ENCODE measurements at places on chromosomes 5 and 9.

- no peak for DNase-seq
These were observed 17.2 kb upstream of the UBE2QL1 start for GRCh38 chr5:6431214-6432195.

DNA sequence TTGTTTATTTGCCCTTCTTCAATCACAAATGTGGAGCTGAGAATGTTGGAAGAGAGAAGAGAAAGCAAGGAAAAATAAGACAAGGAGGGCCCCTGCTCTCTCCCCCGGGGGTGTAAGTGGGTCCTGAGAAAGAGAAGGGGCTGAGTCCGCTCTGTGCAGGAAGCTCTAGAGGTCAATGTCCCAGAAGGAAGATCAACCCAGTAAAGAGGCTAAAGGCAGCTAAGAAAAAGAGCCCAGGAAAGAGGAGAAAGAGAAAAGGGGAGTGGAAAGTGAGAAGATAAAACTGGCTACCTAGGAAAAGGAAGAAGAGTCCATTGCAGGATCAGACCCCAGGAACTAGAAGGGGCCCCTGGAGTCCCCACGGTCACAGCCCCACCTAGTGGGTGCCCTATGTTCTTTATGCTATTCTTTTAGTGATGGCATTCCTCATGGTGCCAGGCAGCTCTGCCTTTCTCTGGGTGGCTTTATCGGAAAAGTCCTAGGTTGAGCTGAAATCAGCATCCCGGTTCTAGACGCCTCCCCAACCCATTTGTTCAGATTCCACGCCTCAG is 583.4 kb downstream of the ACTL7B start:
- DNase-seq, result no peak

GRCh38 chr5:33964132-33964700 is 20.3 kb downstream of the SLC45A2 start:
- DNase-seq, result no peak

DNA sequence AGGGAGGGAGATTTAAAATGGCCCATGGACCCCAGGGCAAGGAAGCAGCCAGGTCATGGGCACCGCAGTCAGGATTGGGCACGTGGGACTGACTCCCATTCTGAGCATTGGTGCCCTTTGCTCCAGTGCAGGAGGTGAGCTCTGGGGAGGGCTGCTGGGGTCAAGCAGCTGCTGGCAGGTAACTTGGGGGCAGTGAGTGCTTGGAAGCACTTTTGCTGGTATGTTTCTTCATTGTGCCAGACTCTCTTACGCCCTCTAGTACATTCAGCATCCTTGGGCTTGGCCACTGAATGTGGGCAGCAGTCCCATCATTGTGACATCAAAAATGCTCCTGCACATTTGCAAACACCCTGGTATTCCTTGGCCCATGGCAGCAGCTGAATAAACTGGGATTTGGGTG is 32.7 kb downstream of the PRRC2B start:
- no peak for DNase-seq

DNA sequence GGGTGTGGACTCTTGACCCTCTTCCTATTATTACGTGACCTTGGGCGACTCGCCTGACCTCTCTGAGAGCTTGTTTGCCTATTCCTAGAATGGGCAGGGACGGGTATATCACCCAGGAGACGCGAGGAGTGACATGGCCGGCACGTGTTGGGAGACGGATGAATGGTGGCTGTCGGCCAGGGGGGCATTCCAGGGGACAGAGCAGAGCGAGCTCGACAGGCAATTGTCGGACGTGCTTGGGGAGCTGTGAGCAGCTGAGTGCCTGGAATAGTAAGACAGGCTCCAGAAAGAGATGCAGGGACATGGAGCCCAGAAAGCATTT is 29.3 kb upstream of the UNC5A start:
- DNase-seq, result no peak

GRCh38 chr9:100011062-100011681 is 87.6 kb downstream of the ERP44 start:
- DNase-seq, result no peak

DNA sequence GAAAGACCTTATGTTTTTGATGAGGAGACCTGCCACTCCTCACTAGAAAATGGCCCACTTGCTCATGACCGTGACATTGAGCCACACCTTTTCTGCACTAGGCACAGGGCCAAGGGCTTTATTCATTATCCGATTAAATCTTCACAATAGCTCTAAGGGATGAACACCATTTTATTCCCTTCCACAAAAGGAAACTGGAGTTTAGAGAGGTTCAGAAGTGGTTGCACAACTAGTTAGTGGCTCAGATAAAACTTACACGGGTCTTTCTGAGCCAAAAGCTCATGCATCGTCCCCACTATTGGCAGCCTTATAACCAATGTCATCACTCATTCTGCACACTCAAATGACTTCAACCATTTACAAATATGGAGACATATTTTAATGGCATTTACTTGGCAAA is 39.4 kb downstream of the SUSD1 start:
- no peak for DNase-seq

DNA sequence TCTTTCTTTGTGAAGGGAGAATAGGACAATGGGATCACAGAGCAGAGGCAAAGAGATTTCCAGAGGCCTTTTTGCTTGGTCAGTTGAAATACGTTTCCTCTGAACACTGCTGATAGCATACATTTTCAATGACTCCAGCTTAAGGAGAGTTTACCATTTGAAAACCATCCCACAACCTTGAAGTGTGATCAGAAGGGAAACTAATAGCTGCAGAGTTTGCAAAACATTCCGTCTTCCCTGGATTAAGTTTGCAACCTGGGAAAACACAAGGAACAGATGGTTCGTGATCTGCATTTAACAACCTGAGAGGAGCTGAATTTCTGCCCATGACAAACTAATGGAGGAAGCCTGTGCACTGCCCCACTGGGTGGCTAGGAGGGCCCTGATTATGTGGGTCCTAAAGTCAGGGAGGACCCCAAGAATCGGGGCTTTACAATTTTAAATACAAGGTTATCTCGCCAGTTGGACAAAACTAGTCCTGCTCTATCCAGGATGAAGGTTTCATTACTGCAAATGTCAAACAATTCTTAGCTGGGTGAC is 35.6 kb downstream of the MTX3 start:
- no peak for DNase-seq

GRCh38 chr5:180860273-180860886 is 696 bp downstream of the ZFP62 start:
- DNase-seq, result peak; percentile 11

GRCh38 chr5:145236127-145236526 is 599.0 kb downstream of the PRELID2 start:
- no peak for DNase-seq

DNA sequence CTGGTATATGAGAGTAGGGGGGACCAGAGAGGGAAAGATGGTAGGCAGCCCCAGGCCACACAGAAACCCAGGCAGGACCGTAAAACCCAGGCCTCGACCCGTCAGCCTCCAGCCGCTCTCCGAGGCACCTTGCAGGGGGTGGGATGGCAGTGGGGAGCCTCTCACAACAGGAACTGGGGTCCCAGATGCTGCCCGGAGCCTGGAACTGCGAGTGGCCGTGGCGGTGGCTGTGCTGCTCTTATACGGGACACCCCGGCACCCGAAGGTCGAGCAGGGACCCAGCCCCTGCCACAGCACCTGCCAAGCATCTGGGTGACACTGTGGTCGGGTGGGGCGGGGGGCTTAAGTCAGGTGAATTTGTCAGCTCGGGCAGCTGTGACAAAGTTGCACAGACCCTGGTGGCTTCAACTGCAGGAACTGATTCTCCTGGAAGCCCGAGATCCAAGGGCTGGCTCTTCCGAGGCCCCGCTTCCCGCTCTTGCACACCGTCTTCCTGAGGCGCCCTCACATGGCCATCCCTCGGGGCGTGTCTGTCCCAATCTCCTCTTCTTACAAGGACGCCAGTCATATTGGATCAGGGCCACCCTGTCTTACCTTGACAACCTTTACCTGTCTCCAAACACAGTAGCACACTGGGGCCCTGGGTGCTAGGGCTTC is 47.6 kb upstream of the EGFL7 start:
- DNase-seq, result no peak

DNA sequence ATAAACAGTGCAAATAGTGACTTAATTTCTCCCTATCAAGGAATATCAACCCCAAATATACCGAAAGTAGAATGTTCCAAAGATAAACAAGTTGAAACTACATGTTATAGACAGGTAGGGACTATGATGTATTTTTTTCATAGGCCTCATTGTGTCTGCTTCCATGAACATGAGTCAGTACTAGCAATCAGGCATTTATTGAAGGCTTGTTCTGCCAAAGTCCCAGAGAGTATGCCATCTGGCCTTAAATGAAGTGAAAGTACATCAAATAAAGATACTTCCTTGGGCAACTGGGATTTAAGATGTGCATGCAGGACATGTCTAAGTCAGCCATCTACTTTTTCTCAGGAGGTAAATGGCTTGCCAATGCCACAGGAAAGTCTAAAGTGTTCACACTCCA is 6.5 kb downstream of the GHR start:
- DNase-seq, result no peak

DNA sequence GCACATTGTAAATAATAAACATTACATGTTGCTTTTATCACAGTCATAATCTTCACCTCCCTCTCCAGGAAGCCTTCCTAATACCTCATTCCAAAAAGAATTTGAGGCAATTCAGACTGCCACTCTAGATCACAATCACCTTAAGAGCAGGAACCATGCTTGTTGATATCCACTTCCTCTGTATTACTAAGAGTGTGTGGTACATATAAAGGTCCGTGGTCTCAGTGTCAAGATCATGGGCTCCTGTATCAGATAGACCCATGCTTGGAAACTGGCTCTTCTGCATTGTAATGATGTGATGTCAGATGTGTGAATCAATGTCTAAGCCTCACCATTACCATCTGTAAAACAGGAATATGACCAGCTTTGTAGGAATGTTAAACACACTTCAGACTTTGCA is 114.1 kb downstream of the SPOCK1 start:
- DNase-seq, result no peak

DNA sequence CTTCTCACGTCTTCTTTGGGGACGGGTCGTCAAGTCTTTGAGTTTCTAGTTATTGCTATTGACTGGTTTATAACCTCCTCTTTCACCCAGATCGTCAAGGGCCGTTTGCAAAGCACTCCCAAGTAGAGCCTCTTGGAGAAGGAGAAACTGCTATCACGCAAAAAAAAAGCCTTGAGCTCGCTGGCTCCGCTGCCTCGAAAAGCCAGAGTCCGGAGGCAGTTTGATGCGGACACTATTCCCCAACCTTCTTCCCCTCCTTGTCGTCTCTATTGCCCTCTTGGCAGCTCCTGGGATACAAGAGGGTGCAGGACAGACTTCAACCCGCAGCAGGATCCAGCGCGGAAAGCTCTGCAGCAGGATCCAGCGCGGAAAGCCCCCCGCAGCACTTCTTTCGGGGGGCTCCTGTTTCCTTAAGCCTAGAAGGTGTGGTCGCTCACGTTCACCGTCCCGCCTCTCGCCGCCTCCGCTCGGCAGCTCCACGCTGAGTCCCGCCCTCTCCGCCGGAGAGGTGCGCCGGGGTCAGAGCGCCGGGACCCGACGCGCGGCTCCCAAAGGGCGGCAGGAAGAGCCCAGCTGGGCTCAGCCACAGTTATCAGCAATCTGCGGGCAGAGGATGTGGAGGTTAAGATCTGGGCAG is at the start of gene PCDHAC1:
Gene PCDHAC1, plus strand, starts transcription at position 494 of the 637 bp plus-strand sequence. CDS start 594 bp downstream, outside the sequence.
- DNase-seq, result no peak

DNA sequence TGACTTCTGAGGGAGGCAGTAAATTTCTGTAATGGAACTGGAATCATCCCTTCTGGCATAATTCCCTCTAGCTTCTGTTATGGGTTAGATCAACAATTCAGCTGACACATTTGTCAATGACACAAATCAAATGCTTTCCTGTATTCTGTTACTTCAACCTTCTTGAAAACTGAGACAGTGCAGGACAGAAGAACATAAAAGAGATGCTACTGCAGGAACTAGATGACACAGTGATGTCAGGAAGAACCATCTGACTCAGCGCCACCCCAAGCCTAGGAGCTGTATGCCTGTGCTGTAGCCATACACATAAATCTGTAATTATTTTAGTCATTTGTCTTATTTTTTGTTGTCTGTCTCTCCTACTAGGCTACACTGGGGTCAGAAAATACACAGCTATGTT is 18.2 kb upstream of the CEP120 start:
- DNase-seq, result no peak

DNA sequence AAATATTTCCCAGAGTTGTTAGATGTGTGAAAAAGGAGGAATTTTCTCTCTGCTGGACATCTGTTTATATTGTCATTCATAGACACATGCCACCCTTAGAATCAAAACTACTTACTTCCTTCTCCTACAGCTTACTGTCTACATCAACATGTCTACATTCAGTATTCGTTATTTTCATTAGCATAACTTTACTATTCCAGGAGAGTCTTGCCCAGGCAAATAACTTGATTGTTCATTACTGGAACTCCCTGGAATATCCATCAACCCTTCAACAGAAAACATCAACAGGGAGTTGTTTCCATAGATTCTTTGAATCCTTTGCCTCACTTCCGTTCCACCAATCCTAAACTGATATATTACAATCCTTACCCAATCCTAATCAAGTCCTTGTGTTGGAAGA is 457.5 kb upstream of the ZNF608 start:
- no peak for DNase-seq

DNA sequence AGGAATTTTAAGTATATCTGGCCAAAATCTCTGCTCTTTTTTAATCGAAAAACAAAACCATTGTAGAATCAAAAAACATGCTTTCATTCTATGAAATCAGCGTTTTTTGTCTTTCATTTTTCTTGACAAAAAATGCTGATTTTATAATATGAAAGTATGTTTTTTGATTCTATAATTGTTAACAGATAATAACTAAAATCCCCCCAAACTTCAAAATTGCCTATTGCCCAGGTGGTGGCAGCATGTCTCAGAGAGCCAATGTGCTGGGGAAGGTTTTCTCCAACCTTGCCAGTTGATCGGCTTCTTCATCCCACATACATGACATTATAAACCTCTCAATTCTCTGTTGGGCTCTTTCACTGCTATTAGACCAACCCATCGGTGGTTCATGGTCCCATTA is 5.1 kb upstream of the SMIM15 start:
- no peak for DNase-seq

DNA sequence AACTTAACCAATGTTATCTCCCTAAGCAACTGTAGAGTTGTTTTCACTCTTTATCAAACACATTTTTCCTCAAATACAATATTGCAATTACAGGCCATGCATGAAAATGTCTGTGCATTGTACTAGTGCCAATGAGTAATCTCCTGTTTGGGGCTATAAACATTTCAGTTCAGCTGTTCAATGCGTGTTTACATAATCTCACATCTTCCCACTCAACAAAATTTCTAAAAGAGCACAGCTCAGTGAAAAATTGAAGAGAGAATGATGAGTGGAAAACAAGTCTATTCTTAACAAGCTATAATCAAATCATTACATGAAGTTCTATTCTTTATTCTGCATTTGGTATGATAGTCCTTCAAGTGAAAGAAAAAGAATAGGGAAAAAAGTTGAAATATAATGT is 780.5 kb upstream of the CDH9 start:
- no peak for DNase-seq

- DNase-seq, result no peak
These were observed 67.4 kb downstream of the UNC13B start for GRCh38 chr9:35229066-35229778.

DNA sequence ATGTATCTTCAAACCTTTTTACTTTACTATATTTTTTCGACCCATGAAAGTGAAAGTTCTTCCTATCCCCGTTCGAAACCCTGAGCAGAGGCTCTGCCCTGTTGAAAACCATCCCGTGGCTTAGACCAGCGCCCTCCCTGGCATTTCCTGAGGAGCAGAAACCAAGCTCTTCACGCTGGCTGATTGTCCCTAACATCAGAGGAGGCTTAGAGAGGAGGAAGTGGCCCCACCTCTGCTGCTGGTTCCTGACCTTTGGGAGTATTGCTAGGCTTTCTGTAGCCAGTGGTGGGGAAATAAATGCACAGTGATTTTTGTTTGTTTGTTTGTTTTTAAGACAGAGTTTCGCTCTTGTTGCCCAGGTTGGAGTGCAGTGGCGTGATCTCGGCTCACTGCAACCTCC is 4.2 kb upstream of the PTGES start:
- no peak for DNase-seq

All from stimulated activated CD8-positive, alpha-beta memory T cell treated with anti-CD3 and anti-CD28 coated beads, Interleukin-4, amount 100 ng/mL, for 24 hours (primary cell).